ENCODE measurements at places on chromosomes 7 and 10.

GRCh38 chr7:116770941-116771340, 91.4 kb upstream of the CAPZA2 start:
- no peak for DNase-seq

DNA sequence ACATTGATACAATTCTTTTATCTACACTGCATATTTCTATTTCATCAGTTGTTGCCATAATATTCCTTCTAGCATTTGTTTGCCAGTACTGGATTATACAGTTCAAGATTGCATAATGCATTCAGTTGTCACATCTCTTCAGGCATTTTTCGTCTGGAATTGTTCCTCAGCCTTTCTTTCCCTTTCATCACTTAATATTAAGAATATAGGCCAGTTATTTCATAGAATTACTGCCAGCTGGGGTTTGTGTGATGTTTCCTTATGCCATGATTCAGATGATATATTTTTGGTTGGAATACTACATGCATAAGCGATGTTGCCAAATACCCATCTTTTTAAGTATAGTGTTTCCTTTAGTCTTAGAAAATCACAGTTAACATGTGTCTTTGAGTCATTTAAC, 20.8 kb downstream of the KIFBP start:
- no peak for DNase-seq

DNA sequence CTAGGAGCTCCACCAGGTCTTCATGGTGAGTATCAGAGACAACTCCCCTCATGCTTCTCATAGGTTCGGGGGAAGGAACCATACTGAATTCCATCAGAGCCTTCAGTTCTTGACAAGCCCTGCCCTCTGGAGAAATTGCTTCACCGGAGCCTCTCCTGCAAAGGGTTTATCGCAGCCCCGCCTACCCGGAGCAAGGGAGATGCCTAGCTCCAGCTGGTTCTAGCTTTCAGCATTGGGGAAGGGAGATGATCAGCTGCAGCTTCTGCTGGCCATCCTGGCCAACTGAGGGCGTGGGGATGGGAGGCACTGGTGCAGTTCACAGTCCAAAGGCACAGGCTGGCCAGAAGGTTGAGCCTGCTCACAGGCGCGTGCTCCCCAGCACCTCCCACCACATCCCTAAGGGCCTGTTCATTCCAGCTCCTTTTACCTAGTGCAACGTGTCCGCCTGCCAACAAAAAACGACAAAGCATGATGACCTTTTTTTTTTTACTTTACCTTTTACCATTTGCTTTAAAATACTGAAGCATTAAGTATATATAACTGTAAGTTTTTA, 31.2 kb downstream of the LANCL2 start:
- no peak for DNase-seq

DNA sequence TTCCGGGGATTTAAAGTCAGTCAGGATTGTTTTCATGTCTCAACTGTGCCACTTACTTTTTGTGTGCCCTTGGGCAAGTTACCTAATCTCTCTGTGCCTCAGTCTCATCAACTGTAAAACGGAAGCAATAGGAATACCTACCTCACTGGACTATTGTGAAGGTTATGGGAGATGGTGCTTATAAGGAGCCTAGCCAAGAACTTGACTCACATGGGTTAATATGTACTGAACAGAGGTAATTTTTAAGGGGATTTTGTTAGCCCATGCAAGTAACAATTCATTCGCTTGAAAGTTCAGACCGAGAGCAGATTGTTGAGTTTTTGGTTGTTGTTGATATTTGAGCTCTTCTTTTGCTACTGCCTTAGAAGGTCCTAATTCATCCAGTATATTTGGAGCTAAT, 202.9 kb downstream of the ZNF365 start:
- no peak for DNase-seq

DNA sequence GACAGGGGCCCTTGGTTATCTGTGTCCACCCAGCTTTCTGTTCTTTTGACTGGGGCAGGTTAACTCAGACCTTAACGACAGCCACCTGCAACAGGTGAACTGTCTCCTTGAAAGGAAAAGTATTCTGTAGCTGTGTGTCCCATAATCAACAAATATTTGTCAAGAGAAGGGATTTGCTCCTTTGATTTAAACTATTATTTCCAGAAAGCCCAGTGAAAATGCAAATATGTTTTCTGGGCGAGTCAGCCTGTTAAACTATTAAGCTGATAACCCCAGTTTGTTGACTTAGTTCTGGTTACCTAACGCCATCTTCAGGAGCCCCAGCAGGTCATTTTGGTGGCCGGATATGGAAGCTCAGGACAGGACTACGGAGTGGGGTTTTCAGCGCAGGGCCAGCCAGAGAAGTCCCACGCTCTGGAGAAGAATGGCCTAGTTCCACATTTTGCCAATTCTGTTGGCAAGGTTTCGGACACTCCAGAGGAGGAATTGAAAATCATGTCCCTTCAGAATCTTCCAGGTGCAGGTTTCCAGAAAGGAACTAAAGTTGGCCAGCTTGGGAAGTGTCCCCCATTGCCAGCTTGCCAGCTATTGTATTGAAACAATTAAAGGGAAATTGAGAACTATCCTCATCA, 54.5 kb downstream of the ADRA2A start:
- no peak for DNase-seq

GRCh38 chr10:118522791-118523498, 72.5 kb downstream of the PRLHR start:
- no peak for DNase-seq

- no peak for DNase-seq
Measured at GRCh38 chr7:4999369-4999950, 40.5 kb upstream of the MMD2 start.

- DNase-seq: no peak
Measured at GRCh38 chr10:120975072-120975867, 124.1 kb downstream of the WDR11 start.

GRCh38 chr7:81491573-81491972, 278.3 kb downstream of the HGF start:
- DNase-seq: no peak

- no peak for DNase-seq
Measured at GRCh38 chr10:43078986-43079273, 2.1 kb downstream of the RET start.

- no peak for DNase-seq
Measured at GRCh38 chr10:128693493-128694131, 567.4 kb upstream of the MKI67 start.

- DNase-seq: no peak
Measured at GRCh38 chr10:26567351-26567721, 129.2 kb downstream of the APBB1IP start.

GRCh38 chr7:79555571-79555970, 102.1 kb upstream of the MAGI2 start:
- DNase-seq: no peak

GRCh38 chr10:75472685-75473084, 41.3 kb downstream of the LRMDA start:
- DNase-seq: no peak

- no peak for DNase-seq
Measured at GRCh38 chr10:74063256-74063655, 65.3 kb downstream of the VCL start.

- no peak for DNase-seq
Measured at GRCh38 chr10:97737770-97738265, 890 bp downstream of the ZFYVE27 start.

GRCh38 chr7:105587909-105588635, 6.8 kb upstream of the EFCAB10 start:
- no peak for DNase-seq

DNA sequence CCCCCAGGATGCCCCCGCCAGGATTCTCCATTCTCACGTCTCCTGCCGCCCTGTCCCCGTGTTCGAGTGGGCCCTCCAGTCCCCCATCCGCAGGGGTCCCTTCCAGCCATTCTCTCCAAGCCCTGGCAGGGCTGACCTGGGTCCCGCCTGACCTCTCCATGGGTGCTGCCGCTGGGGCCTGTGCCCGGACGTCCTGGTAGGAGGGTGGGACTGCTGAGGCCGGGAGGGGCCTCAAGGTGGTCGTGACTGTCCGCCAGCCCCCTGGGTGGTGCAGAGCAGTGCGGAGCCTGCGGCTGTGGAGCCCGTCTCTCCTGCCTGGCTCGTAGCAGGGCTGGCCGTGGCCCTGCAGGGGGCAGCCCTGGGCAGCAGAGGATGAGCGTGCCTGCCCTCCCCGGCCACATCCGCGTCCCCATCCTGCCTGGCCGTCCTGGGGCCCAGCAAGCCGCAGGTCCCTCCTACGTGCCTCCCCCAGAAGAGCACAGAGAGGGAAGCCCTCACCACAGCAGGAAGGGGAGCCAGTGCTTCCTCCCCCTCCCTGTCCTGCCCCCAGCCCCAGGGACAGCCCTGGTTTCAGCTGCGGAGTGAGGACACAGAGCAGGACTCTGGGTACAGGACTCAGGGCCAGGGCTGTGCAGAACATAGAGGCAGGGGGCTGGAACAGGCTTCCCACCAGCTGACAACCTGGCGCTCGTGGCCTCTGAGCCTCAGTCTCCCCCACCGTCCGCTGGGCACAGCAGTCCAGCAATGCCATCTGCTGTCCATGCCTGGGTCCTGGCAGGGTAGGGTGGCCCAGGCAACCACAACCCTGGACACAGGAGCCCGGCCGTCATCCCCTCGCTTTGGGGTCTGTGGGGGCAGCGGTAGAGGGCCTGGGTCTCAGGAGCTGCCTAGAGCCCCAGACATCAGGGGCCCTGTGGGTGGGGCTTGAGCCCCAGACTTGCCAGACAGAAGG, 1.5 kb upstream of the GRIFIN start:
- peak; percentile 46 for DNase-seq

DNA sequence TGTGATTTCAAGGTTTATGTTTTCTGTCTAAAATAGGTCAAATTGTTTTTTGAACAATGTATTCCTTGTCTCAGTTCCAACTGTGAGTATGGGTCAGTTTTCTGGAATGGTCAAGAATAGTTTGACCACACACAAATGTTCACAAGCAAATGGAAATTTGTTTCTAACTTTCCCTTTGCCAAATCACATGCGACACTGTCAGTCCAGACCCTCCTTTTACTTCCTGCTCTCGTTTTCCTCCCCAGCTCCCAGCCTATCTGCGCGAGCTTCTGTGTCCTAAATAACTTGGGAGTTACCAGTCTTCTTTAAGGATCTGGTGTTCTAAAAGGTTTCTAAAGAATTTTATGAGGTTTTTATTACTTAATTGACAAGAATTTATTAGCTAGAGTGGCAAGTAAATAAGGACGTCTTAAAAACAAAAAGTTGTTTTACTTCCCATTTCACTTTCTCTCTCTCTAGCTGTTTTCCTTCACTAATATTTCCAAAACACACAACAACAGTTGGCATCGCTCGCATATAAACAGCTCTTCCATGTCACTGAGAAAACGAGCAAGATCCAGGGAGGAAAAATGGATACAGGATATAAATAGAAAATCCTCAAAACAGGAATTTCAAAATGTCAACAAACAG, 266.1 kb upstream of the KLF6 start:
- no peak for DNase-seq

- DNase-seq: peak; percentile 61
Measured at GRCh38 chr7:55964261-55965099, at the start of gene NIPSNAP2. Gene NIPSNAP2 (plus strand): TSS chr7:55964585. CDS start chr7:55964610, 25 bp downstream.

DNA sequence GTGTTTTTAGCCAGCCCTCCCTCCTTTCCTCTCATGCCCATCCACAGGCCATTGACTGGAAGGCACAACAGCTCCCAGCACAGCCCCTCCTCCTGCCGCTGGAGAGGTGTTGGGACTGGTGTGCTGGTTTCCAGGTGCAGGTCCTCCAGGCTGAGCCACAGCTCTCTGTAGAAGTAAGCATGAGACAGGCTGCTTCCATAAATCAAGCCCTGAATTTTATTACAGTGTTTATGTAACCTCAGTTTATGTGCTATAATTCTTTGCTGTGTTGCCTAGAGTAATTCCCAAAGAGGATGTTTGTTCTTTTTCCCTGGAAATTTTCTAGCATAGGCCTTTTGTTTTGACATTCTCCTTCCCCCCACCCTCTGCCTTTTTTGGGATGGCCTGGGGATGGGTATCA, 445.8 kb downstream of the AUTS2 start:
- DNase-seq: no peak

GRCh38 chr10:120606051-120606764, 149.2 kb downstream of the PLPP4 start:
- no peak for DNase-seq

- no peak for DNase-seq
Measured at GRCh38 chr10:6757158-6757557, 177.1 kb upstream of the PRKCQ start.

GRCh38 chr10:97731346-97732051, 5.4 kb upstream of the ZFYVE27 start:
- DNase-seq: no peak

DNA sequence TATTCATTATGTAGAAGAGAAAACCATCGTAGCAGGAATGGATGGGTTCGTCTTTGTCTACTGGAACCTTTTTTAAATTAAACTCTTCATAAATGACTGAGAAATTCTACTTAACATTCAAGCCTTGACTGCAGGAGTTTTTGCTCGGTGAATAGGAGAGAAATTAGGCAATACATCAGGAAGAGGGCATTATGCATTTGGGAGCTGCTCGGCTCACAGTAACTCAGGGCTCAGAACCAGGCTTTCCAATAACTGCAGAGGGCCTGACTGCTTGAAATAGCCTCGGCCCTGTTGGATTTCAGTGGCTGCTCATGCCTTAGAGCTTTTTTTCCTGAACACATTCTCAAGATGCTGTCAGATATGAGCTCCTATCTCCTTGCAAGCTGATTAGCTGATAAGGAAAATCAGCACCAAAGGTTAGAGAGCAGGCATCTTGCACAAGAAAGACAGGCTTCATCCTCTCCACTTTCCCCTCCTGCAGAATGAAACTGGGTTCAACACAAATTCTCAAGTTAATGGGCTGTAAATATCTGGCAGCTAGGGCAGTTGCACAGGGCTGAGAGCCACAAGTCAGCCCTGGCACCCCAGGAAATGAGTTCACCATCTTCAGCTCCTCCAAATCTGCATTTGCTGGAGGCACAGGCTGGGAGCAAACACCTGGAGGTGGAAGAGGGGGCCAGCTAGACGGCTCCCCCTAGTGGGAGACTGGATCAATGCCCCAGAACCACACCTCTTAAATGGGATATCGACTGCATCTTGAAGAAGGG, 24.3 kb downstream of the TECTB start:
- DNase-seq: peak; percentile 9

DNA sequence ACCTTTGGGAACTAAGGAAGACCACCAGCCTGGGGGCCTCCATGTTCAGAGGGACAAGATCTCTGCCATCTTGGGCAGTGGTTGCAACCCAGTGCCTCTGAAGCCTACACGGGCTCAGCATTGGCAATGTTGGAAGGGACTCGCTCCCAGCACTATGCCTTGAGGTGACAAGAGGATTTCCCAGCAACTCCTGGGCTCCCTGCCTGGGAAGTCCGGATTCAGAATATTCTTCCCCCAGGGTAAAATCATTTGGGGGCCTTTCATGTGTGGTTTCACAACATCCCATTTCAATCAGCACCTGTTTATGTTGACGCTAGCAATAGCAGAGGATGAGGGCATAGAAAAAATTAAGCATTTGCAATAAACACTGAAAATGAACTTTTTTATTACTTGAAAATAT, 509.8 kb upstream of the MGMT start:
- no peak for DNase-seq

GRCh38 chr7:30093420-30093952, 41.3 kb upstream of the MTURN start:
- DNase-seq: no peak

- DNase-seq: peak; percentile 85
Measured at GRCh38 chr10:5684971-5685763, 529 bp downstream of the TASOR2 start.

DNA sequence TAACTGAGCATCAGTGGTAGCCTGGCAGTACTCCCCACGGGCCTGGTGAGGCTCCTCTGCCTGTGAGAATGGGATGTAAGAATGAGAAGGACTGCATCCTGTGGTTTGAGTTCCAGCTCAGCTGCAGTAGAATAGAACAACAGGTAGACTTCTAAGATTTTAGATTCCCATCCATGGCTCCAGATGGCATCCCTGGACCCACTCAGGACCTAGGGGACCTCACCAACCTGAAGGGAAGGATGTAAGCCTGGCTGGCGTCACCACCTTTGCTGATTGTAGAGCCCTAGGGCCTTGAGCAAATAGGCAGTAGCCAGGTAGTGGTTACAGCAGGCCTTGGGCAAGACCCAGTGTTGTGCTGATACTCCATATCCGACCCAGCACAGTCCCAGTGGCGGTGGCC, 9.6 kb upstream of the AOC1 start:
- no peak for DNase-seq
